ENCODE measurements at places on chromosomes 13 and 19.
A peak's percentile ranks its signal among the peaks of the same experiment; 100 is the strongest.

GRCh38 chr13:98997738-98998641 is 20.1 kb upstream of the DOCK9 start:
- no peak for DNase-seq

GRCh38 chr13:41562083-41562482 is 104.7 kb downstream of the RGCC start:
- DNase-seq, result no peak

- DNase-seq, result no peak
Observed at GRCh38 chr13:34815526-34815925, 126.5 kb upstream of the NBEA start.

GRCh38 chr13:27296496-27296895 is 25.9 kb downstream of the RASL11A start:
- DNase-seq, result no peak

- peak; percentile 90 for DNase-seq
Observed at GRCh38 chr19:48837051-48837524, 797 bp upstream of the HSD17B14 start.

- DNase-seq, result no peak
Observed at GRCh38 chr19:17184371-17184841, 30.8 kb upstream of the USE1 start.

GRCh38 chr19:17681505-17682125 is 6.5 kb downstream of the UNC13A start:
- DNase-seq, result no peak

All from NCI-H1105 (cell line).